CMK (cell line): ENCODE measurements at places on chromosomes 4 and X.

DNA sequence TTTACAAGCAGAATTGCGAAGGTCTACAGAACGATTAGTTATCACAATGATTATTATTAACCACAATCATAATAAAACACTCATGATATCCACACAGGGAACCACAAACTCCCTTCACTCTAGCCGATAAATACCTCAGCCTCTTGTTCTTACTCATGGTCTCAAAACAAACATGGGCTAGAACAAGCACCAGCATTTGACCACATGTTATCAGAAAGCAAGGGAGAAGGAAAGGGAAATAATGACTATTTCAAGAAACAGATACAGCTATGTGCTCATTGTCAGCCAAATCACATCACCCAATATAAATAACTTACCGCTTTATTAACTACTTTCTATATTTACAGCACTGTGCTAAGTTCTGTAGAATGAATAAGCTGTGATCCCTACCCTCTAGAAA, 663.2 kb upstream of the HTR2C start:
- DNase-seq = no peak

DNA sequence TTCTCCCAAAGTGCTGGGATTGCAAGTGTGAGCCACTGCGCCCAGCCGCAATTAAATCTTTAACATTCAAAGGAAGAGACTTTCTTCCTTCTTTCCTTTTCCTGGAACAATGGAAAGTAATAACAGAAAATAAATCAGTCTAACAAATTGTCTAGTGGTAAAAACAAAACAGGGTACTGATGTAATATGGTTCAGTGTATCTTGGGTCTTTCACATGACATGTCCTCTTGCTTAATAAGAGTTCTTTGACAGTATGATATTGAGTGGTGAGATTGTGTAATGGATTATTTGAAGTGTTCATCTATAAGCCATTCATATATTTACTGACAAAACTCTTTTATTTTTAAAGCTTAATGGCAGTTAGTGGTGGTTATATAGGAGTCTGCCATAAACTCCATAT, 256.6 kb downstream of the SPRY1 start:
- DNase-seq = no peak

DNA sequence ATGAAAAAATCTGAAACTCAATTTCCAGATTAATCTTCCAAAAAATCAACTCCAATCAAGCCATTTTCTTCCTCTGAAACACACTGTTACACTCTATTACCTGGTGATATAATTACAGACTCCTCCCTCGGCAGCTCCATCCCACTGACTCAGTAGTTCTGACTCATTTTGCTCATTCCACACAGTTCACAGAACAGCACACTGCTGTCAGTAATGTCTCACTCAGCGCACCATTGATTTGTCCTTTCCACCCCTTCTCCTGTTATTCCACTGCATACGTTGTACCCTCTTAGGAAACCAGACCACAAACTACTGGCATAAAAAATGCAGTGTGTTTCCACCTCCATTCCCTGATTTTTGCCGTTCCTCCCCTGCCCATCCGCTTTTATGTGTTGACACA, 212.7 kb downstream of the SLIT2 start:
- no peak for DNase-seq

DNA sequence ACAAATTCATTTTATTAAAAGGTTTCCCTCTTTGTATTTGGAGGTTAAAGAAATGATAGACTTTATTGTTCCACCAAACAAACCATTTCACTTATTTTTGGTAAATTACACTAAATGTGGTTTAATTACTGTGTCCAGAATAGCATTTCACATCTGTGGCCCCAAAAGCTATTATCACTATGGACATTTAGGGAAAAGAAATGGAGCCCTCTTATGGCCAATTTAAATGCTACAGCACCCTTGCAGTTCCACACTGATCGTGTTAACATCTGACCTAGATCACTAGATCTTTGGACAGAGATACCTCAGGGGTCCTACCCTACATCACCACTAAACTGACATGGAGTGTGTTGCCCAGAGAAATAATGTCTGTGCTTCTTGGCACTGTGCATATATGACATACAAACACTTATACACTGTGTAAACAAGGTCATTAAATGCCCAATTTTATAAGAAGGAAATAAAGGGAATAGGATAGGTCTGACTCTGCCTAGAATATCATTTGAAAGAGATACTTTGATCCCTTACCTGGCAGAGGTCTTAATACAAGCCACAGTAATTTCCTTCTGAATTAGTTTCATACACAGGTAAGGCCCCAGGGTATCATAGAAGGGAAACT, 163.9 kb downstream of the KDR start:
- no peak for DNase-seq

DNA sequence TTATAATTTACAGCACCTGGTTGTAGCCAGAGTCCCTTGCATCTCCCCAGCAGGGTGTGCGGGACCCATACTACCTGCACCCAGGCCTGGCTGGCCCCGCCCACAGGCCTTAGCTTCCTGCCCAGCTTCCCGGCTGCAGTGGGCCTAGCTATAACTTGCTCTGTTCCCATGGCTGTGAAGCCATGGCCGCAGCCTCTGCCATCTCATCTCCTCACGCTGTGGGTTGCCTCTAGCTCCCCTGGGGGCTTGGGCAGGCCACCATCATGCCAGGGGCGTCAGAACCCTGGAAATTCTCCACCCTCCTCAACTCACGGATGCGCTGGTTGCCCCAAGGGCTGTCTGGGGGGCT, 26.1 kb upstream of the SORBS2 start:
- no peak for DNase-seq
